ENCODE measurements at places on chromosomes 2 and 18. TPM values are rescaled to one million over a fixed set of nuclear protein-coding genes. Genes with fewer than 3 reads are reported as not detected.

FRZB gene
- 10.6 TPM for polyA plus RNA-seq

RGPD3 gene
- polyA plus RNA-seq, result 0.67 TPM

CCDC150 gene
- polyA plus RNA-seq, result 27.5 TPM

EN1 gene
- not detected for polyA plus RNA-seq

CCT4 gene
- 193 TPM for polyA plus RNA-seq

HMSD gene
- polyA plus RNA-seq, result 0.52 TPM

SKOR2 gene
- not detected for polyA plus RNA-seq

POTEC gene
- 0.08 TPM for polyA plus RNA-seq

GRHL1 gene
- 4.7 TPM for polyA plus RNA-seq

ACKR3 gene
- polyA plus RNA-seq, result 70.5 TPM

TMEM37 gene
- 54.9 TPM for polyA plus RNA-seq

GFPT1 gene
- 40.1 TPM for polyA plus RNA-seq

ATP6V1C2 gene
- 4.8 TPM for polyA plus RNA-seq

UXS1 gene
- 71.8 TPM for polyA plus RNA-seq

CHST9 gene
- 2.9 TPM for polyA plus RNA-seq

KIAA2012 gene
- 0.11 TPM for polyA plus RNA-seq

ALLC gene
- polyA plus RNA-seq, result not detected

UGGT1 gene
- polyA plus RNA-seq, result 36.0 TPM

CHN1 gene
- polyA plus RNA-seq, result 28.9 TPM

SLC14A1 gene
- polyA plus RNA-seq, result 6.2 TPM

KIF5C gene
- polyA plus RNA-seq, result 4.1 TPM

GPR155 gene
- polyA plus RNA-seq, result 9.3 TPM

TRIM54 gene
- polyA plus RNA-seq, result 5.3 TPM

SNRPD1 gene
- 179 TPM for polyA plus RNA-seq

SERPINB10 gene
- 0.16 TPM for polyA plus RNA-seq

HJURP gene
- 23.2 TPM for polyA plus RNA-seq

ANO7 gene
- polyA plus RNA-seq, result 1.7 TPM

KCNG2 gene
- polyA plus RNA-seq, result 0.48 TPM

TCF23 gene
- polyA plus RNA-seq, result 0.78 TPM

STAT4 gene
- 7.6 TPM for polyA plus RNA-seq

ELOA2 gene
- polyA plus RNA-seq, result not detected

B4GALT6 gene
- 16.1 TPM for polyA plus RNA-seq

GPR17 gene
- 1.4 TPM for polyA plus RNA-seq

MC5R gene
- polyA plus RNA-seq, result 0.51 TPM

ABCG8 gene
- polyA plus RNA-seq, result 0.84 TPM

RESP18 gene
- not detected for polyA plus RNA-seq

GALNT5 gene
- 0.50 TPM for polyA plus RNA-seq

NETO1 gene
- polyA plus RNA-seq, result 1.1 TPM

SP140 gene
- polyA plus RNA-seq, result 1.8 TPM
